Activated T-helper 2 cell treated with anti-CD3 and anti-CD28 coated beads, Interferon-gamma antibody, Interleukin-2, Interleukin-4, amounts not matched to agents 10 μg/mL and 5 μg/mL and 100 μg/mL, durations not matched to agents 14 hours and 24 hours and 36 hours (primary cell): ENCODE measurements at places on chromosomes 1 and 21. TPM values are rescaled to one million over a fixed set of nuclear protein-coding genes. Genes with fewer than 3 reads are reported as not detected.

DNA sequence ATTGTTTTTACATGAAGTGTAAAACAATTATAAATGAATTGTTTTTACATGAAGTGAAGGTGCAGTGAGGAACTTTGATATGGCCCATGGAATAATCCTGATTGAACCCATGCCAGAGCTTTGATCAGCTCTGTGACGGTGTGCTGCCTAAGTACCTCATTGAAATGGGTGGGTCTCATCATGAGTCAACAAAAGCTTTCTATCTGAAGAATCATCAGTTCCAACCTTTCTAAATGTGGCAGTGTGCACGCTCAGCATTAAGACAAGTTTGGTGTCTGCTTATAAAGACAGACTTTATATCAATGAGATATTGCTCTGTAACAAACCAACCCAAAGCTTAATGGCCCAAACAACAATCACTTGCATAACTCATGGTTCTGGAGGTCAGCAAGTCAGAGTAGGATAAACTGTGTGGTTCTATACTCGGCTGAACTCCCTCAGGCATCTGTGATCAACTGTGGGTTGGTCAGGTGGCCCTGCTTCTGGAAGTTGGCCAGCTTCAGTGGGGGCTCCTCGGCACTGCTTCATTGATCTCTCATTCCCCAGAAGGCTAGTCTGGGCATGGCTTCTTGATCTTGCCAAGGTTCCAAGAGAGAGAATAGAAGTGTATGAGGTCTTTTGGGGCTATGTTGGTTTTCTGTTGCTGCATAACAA is 258.0 kb downstream of the LTN1 start:
- H3K27me3 ChIP-seq, result no peaks in the 10 kb centered on the region
- H3K36me3 ChIP-seq, result no peaks in the 10 kb centered on the region
- no peak overlapping the region for H3K4me3 ChIP-seq
- no peak overlapping the region for H3K27ac ChIP-seq
- peaks cover 9% of the 10 kb centered on the region for H3K4me1 ChIP-seq

DNA sequence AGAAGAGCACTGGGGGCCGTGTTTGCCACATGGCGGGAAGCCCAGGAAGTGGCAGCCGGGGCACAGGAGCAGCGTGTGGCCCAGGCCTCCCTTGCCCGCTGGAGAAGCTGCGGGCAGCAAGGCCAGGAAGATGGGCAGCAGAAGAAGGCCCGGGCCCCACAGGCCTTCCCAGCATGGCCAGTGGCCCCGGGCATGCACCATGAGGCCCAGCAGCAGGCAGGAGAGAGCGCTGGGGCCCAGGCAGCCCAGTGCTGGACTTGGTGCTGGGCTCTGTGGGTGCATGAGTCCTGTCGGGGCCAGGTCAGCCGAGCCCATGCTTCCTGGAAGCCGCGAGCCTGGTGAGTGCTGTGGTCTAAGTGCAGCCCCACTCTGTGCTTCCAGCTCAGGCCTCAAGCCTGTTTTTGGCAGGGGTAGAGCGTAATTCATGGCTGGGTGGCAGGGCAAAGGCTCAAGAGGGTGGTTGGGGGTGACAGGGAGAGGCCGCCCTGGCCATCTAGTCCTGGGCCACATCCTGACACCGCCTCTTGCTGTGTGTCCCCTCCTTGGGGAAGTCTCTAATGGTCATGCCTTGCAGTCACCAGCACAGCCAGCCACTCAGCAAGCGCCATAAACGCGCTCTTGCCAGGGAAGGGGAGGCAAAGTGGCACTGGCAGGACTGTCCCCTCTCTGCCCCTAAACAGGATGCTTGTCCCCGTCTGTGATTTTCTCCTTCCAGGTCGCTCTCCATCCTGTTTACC is 21.3 kb downstream of the MTHFR start:
- DNase-seq, result no peak
- no peaks in the 10 kb centered on the region for H3K27me3 ChIP-seq
- H3K36me3 ChIP-seq, result no peaks in the 10 kb centered on the region
- no peak overlapping the region for H3K27ac ChIP-seq
- H3K4me3 ChIP-seq, result no peak overlapping the region

GRCh38 chr1:27598295-27598687 is 5.7 kb downstream of the AHDC1 start:
- no peak overlapping the region for H3K4me3 ChIP-seq
- no peak for DNase-seq
- H3K27ac ChIP-seq, result no peak overlapping the region
- no peaks in the 10 kb centered on the region for H3K27me3 ChIP-seq
- H3K4me1 ChIP-seq, result peaks cover 37% of the 10 kb centered on the region

DNA sequence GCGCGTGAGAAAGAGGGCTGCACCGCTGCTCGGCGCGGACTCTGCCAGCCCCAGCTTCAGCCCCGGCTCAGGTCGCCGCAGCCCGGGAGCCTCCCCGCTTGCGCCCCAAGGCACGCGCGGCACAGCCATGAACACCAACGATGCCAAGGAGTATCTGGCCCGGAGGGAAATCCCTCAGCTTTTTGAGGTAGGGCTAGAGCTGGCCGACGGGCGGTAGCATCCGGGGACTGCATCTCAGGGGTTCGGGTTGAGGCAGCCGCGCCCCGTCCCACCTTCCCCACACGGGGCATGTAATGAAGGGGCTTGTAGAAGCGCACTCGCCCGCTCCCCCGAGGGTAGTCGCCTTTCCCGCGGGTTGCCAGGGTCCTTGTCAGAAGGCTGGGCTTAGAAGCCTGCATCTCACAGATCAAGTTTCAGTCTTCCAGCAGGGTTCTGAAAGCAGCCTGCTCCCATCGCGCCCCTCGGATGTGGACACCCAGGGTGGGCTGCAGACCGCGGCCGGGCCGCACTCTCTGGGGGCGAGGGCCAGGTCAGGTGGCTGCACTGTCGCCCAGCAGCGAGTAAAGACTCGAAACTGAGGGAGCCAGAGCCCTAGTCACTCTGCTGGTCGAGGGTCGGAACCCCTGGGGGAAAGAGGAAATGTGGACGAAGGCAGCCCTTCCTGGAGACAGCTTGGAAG is 507 bp downstream of the AK5 start:
- H3K4me1 ChIP-seq, result peaks cover 24% of the 10 kb centered on the region
- H3K4me3 ChIP-seq, result peak overlapping the region; percentile 54
- peaks cover 50% of the 10 kb centered on the region for H3K27me3 ChIP-seq
- DNase-seq, result peak; percentile 9

Gene CR1L
- total RNA-seq, result not detected in 2 replicates

DNA sequence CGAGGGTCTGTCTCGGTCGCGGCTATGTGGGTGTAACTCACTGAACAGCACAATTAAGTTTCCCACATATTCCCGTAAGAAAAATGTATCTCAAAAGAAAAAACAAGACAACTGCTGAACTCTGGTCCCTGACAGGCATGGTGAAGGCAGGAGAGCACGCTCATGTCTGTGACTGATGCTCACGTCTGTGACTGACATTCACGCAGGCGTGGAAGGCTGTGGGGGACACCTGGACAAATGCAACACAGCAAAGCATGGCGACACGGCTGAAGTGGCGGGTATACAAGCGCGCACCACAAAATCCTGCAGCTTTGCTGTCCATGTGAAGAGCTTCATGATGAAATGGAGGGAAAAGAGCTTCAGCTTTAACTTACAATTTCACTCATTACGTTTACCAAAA is 6.0 kb downstream of the PTTG1IP start:
- no peak overlapping the region for H3K4me3 ChIP-seq
- no peak for DNase-seq
- H3K27ac ChIP-seq, result peak overlapping the region; percentile 44
- H3K4me1 ChIP-seq, result peaks cover 66% of the 10 kb centered on the region

Gene NBPF1
- 5.2 and 6.1 TPM in 2 replicates for total RNA-seq

GRCh38 chr1:182259229-182259872 is 132.2 kb downstream of the GLUL start:
- H3K27ac ChIP-seq, result peak overlapping the region; percentile 92
- H3K4me3 ChIP-seq, result peak overlapping the region; percentile 24
- H3K4me1 ChIP-seq, result peaks cover 24% of the 10 kb centered on the region
- H3K36me3 ChIP-seq, result peaks cover 4% of the 10 kb centered on the region
- H3K27me3 ChIP-seq, result no peaks in the 10 kb centered on the region
- peak; percentile 48 for DNase-seq

DNA sequence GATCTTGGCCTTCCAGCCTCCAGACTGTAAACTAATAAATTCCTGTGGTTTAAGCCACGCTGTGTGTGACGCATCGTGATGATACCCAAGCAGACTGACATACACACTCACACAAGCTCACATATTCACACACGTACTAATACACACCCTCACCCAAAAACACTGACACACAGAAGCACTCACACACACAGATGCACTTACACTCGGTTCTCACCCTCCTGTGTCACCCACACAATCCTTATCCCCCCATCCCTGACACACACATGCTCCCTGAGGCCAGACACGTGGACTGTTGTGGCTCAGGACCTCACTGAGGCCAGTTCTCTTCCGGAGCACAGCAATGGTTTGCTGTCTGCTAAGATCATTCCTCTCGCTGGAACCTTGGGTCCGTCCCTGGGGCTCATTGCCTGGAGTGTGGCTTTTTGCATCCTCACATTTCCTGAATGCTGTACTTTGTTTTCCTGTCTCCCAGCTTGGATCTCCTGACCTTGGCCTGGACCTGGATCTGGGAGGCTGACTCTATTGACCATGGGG is 76.9 kb upstream of the LYST start:
- no peak overlapping the region for H3K27ac ChIP-seq
- no peaks in the 10 kb centered on the region for H3K27me3 ChIP-seq
- no peak for DNase-seq
- H3K4me1 ChIP-seq, result peaks cover 27% of the 10 kb centered on the region
- no peak overlapping the region for H3K4me3 ChIP-seq

DNA sequence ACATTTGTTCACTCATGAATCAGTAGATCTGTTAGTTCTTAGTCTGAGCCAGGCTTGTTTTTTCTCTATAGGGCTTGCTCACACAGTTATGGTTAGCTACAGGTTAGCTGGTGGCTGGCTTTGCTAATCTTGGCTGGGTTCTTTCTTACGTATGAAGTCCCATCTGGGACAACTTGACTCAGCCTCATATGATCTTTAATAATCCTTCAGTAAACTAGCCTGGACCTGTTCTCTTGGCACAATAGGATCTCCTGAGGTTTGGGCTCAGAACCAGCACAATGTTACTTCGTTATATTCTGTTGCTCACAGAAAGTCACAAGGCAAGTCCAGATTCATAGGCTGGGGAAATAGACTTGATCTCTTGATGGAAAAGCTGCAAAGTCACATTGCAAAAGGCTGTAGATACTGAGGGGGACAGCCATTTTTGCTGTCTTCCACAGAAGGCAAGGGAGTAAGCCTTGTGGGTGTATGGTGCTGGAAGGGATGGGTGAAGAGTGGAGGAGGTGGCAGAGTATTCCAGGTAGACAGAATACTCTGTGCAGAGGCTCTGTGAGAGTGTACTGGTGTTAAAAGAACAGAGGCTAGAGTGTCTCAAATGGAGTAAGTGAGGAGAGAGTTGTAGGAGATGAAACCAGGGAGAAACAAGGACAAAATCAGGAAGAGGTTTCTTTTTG is 24.4 kb downstream of the EFCAB7 start:
- peaks cover 5% of the 10 kb centered on the region for H3K36me3 ChIP-seq
- no peak overlapping the region for H3K4me3 ChIP-seq
- no peak overlapping the region for H3K27ac ChIP-seq
- no peak for DNase-seq

DNA sequence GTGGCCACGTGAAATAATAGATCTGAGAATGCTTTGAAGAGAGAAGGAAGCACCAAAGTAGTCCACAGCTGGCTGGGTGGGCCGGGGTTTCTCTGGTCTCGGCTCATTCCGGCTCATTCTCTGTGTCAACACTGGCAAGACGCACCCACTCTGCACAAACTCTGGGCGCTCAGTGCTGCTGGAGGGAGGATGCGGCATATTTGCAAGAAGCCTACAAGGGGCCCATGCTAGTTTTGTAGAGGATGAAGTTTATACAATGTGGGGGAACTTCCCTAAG is 28.8 kb upstream of the TMPRSS2 start:
- no peak overlapping the region for H3K4me3 ChIP-seq
- no peak for DNase-seq
- H3K27me3 ChIP-seq, result peaks cover 2% of the 10 kb centered on the region
- H3K36me3 ChIP-seq, result no peaks in the 10 kb centered on the region
- H3K27ac ChIP-seq, result no peak overlapping the region

Gene RNU1-1
- 2,033 and 2,369 TPM in 2 replicates for total RNA-seq

Gene SPRR2F
- not detected in 2 replicates for total RNA-seq

DNA sequence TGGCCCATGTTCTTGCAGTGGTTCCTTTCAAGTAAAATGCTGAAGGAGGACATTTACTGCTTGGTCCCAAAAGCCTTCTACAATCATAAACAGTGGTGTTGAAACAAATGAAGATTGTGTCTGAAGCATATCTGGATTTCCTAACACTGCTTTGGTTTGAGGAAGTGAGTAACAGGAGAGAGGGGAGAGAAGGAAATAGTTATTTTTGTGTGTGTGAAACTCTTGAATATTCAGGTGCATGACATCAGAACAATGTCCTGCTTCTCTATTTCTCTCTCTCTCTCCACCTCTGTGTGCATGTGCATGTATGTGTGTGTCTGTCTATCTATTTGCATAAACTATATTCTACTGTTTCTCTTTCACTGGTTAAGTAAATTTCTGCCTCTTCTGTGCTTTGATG is 61.4 kb upstream of the TNFSF18 start:
- no peak overlapping the region for H3K4me3 ChIP-seq
- H3K4me1 ChIP-seq, result no peaks in the 10 kb centered on the region
- no peaks in the 10 kb centered on the region for H3K36me3 ChIP-seq

- H3K27ac ChIP-seq, result no peak overlapping the region
- peaks cover 12% of the 10 kb centered on the region for H3K27me3 ChIP-seq
- H3K36me3 ChIP-seq, result no peaks in the 10 kb centered on the region
Measured at GRCh38 chr1:48596046-48596445, 124.0 kb upstream of the SPATA6 start.

DNA sequence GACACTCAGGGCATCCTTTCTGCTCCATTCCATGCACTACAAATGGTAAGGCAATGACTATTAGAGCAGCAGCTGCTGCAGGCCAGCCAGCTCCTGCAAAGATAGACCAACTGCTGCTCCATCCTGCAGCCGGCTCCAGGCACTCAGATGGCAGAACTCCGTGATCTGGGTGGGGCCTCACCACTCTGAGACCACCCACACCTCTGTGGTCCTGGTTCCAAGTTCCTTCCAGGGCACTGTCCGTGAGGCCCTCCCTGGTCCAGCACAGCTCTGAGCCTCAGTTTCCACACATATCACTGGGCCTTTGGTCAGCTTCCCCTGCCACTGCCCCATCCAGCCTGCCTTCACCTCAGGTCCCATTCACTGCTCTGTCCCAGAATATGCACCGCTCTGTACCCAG is 114.7 kb downstream of the DMRTB1 start:
- no peak overlapping the region for H3K4me3 ChIP-seq
- DNase-seq, result no peak
- H3K4me1 ChIP-seq, result no peaks in the 10 kb centered on the region

Gene LCE2C
- total RNA-seq, result not detected in 2 replicates

- H3K4me1 ChIP-seq, result peaks cover 3% of the 10 kb centered on the region
- no peaks in the 10 kb centered on the region for H3K36me3 ChIP-seq
- H3K27me3 ChIP-seq, result peaks cover 59% of the 10 kb centered on the region
- no peak overlapping the region for H3K4me3 ChIP-seq
- no peak overlapping the region for H3K27ac ChIP-seq
Measured at GRCh38 chr1:94817712-94818111, 2.4 kb upstream of the SLC44A3 start.

DNA sequence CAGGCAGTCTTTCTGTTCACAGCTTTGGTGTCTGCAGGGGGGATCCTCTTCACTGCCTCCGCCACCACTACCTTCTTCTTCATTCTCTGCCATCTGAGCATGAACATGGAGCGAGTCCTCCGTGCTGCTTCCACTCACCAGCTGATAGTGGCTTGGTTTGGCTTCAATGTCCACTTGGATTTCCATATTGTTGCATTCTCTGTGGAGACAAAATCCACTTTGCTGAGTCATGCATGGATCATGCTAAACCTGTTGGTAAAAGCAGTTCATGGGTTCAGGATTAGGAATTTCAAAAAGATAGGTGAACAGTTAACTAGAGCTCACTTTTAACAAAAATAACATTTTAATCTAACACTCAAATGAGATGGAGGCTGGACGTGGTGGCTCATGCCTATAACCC is 27.5 kb downstream of the RNF19B start:
- H3K27me3 ChIP-seq, result no peaks in the 10 kb centered on the region
- H3K27ac ChIP-seq, result no peak overlapping the region
- peaks cover 42% of the 10 kb centered on the region for H3K4me1 ChIP-seq
